ENCODE measurements at places on chromosomes 1 and 21.

- DNase-seq: no peak
These were observed 73.2 kb downstream of the CD58 start for GRCh38 chr1:116497656-116498055.

- no peak for DNase-seq
These were observed 92.8 kb downstream of the ITPKB start for GRCh38 chr1:226646026-226646869.

DNA sequence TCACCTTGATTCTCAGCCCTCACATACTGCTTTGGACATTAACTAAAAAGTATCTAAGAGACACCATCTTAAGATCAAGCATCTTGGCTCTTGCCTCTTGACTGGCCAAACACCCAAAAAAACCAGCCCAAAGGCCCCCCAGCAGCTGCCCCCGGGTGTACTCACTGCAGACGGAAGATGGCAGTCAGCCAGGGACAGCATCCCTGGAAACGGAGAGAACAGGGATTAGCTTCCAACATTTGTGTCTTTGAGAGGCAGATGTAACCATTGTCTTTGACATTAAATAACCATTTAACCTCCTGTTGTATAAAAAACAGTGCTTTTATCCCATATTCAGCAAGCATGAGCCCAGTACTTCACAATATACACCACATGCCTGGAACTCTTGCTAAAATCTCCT is 11.3 kb downstream of the TMEM63A start:
- DNase-seq: no peak

- no peak for DNase-seq
These were observed 26.2 kb downstream of the EXTL2 start for GRCh38 chr1:100868364-100868995.

DNA sequence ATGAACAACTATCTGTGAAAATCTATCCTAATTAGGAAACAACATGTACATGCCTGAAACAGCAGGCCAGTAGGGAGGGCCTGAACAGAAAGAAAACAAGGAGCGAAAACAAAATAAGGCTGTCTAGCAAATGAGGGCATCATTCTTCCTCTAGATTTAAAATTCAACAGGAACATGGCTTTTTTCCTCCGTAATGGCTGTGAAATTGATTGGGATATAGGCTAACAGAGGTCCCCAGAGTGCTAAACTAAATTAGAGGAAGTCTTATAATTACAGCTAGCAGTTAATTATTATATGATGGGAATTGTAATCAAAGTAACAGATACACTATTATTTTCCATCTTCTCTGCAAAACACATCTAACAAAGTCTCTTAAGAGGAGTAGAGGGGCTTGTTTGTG is 51.7 kb upstream of the TIAM1 start:
- no peak for DNase-seq

DNA sequence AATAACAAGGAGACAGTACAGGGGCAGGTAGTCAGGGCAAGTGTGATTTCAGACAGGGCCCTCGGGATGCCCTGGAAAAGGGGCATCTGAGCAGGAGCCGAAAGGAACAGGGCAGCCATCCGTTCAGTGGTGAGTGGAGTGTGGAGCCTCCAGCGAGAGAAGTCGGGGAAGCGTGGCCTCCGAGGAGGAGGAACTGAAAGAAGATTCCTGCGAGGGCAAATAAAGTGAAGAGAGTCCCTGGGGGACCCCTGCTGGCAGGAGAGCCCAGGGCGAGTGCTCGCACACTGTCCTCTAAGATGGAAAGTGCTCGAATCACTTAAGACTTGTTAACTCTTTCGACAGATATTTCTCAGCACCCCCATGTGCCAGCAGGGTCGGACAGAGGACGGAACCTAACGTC is 3.5 kb upstream of the UTS2 start:
- DNase-seq: no peak

- DNase-seq: no peak
These were observed 222.9 kb upstream of the CSF3R start for GRCh38 chr1:36705629-36706028.

- DNase-seq: no peak
These were observed 26.2 kb upstream of the EPHA2 start for GRCh38 chr1:16181887-16182719.

- no peak for DNase-seq
These were observed 37.3 kb downstream of the ADARB1 start for GRCh38 chr21:45111703-45112102.

GRCh38 chr1:157195521-157196244 is 57.5 kb upstream of the ETV3 start:
- DNase-seq: no peak

- no peak for DNase-seq
These were observed 39.7 kb downstream of the PTGFRN start for GRCh38 chr1:116949213-116949985.

- DNase-seq: no peak
These were observed 746 bp upstream of the POFUT2 start for GRCh38 chr21:45288441-45288841.

DNA sequence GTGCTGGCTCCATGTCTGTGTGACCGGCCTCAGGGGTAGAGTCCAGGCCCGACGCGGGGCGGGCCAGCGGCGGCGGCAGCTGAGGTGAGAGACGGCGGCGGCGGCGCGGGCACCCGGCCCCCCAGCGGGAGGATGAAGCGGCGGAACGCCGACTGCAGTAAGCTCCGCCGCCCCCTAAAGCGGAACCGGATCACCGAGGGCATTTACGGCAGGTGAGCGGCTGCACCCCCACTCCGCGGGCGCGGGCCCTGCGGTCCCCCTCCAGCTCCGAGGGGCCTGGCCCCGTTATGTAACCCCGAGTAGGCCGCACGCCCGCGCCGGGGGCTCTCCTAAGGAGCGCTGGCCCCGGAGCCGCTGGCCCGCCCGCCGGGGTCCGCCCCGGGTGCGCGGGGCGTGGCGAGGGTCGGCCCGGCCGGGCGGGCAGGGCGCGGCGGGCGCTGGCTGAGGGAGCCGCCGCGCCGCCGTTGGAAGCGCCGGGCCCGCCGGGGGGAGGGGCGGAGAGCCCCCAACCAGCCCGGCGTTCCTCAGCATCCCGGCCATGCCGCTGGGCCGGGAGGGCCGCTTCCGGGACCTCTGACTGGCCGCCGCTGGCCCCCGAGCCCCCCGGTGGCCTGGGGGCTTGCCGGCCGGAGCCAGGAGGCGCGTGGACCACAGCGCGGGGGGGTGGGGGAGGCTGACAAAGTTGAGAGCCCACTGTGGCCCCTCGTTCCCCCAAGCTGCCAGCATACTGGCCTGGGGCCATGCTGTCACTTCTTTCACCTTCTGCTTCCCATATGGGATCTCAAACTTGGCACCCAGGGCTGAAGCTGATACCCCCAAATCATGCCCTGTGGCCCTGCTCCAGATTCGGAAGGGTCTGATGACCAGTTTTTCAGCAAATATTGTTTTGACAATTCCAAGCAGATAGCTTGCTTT is 527 bp downstream of the MACO1 start:
- DNase-seq: no peak

GRCh38 chr1:68378296-68379084 is 71.3 kb downstream of the RPE65 start:
- DNase-seq: no peak

- no peak for DNase-seq
These were observed 1.2 kb upstream of the LUZP1 start for GRCh38 chr1:23169727-23170335.

- no peak for DNase-seq
These were observed 159.5 kb downstream of the SLC45A1 start for GRCh38 chr1:8477166-8477982.

- no peak for DNase-seq
These were observed 144.4 kb downstream of the PTBP2 start for GRCh38 chr1:96865731-96866685.

- DNase-seq: no peak
These were observed 4.8 kb upstream of the SPRR5 start for GRCh38 chr1:152942161-152942560.

DNA sequence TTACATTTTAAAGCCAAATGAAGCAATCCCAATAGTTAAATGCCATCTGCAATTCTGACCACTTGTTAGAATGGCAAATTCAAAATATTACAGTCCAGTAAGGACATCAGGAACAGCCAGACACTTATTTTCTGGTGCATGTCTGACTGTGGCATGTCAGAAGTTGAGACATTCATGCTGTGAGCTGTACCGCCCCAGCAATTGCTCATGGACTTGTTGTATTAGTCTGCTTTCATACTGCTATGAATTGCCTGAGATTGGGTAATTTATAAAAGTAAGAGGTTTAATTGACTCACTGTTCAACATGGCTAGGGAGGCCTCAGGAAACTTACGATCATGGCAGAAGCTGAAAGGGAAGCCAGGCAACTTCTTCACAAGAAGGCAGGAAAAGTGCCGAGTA is 19.1 kb downstream of the DDAH1 start:
- no peak for DNase-seq

DNA sequence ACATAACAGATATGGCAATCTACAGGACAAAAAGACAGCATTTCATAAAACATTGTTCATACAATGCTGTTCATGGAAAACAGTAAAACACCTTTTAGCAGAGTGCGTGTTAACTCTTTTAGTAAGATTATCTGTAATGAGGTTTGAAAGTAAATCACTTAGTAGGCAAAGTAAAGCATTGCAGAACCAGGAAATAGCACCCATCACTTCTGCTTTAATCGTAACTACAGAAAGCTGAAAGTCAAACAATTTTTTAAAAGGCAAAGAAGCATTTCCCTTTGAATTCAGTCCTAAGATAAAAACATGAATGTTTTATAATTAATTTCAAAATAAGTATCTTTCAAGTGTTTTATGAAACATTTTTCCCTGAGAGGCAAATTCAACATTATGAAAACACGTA is 63.3 kb upstream of the RNF11 start:
- no peak for DNase-seq

DNA sequence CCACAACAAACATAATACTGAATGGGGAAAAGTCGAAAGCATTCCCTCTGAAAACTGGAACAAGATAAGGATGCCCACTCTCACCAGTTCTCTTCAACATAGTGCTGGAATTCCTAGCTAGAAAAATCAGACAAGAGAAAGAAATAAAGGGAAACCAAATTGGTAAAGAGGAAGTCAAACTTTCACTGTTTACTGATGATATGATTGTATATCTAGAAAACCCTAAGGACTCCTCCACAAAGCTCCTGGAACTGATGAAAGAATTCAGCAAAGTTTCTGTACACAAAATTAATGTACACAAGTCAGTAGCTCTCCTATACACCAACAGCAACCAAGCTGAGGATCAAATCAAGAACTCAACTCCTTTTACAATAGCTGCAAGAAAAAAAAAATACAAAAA is 6.9 kb upstream of the F13B start:
- no peak for DNase-seq

DNA sequence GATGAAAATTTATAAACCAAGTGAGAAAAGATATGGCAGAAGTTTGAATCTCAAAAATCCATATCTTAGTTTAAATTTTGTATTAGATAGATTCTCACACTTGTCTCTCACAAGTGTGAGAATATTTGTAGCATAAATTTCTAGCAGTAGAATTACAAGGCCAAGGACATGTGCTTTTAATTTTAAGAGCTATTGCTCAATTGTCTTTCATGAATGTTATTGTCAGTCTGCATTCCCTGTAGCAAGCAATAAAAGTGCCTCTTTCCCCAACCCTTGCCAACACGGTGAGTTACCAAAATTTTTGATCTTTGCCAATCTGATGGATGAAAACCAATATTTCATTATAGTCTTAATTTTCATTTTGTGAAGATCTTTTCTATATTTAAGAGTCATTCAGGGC is 64.0 kb downstream of the CTH start:
- no peak for DNase-seq
